NCI-H1417 treated with DMSO at 0.1 percent for 48 hours (cell line): ENCODE measurements at places on chromosomes 1 and 21.

GRCh38 chr21:43758811-43759210, 17.3 kb downstream of the CSTB start:
- DNase-seq: no peak

DNA sequence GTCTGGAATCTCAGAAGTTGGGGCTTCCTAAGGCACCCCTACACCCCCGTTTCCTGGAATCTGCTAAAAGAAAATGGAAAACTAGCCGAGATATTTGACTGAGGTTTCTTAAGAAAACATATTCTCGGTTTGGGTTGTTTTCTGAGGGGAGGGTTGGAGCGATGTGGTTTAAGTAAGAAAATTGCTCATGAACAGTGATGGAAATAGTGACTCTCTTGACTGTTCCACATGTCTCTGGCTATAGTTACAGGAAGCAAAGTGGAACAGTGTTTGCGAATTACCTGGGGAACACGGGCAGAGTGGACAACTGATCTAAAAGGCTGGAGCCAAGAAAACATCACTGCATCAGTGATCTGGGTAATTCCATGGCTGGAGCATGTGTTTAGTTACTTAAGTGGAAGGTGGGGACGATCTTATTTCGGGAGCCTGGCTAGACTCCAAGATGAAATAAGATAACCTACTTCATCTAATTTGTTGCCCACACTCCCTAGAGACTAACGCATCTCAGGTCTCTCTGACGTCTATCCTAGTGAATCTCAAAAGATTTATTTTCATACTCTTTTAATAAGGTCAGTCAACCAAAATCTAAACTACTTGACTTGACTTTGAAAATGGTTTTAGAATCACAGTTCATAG, 92.4 kb downstream of the KCNJ15 start:
- DNase-seq: no peak

- no peak for DNase-seq
These were observed 153.3 kb upstream of the LYPLAL1 start for GRCh38 chr1:219020386-219020785.

DNA sequence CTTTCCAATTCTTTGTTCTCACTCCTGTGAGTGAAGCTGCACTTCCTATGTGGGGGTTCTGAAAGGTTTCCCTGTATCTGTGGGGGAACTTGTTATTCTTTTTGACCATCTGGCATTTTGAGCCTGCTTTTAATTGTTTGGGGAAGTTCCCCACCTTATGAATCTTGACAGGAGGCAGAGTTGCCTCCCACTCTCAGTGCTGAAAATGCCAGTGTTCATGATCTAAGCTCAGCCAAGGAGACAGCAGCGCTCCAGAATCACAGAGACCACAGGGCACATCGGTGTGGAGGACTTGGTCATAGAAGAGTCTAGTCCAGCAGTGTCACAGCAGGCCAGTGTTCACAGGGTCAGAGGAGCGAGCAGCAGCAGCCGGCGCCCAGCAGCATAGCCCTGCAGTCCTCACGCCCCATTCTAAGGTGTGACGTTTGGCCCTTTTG, 63.8 kb upstream of the PRDX6 start:
- DNase-seq: no peak

GRCh38 chr1:180227861-180228647, 2.0 kb upstream of the LHX4 start:
- DNase-seq: no peak

DNA sequence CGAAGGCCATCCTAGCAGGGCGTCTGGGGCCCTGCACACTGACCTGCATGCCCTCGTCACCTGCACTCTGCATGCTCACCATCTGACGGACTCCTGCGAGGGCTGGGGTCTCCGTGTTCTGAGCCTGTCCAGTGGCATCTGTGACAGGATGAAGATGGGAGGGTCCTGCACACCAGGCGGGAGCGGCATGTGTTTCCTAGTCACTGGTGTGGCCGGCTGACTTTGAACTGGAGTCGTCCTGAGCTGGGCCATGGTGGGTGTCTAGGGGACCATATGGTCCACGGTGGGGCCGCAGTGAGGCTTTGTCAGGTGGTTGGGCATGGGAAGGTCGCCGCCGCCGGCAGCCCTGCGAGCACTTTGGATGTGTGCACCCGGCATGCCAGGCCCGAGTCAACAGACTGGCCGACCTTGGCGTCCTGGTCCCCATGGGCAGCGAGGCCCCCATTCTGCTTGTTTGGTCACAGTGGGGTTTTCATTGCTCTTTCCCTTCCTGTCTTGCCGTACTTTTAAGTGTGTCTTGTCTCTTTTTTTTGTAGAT, 16.7 kb upstream of the DIP2A start:
- DNase-seq: no peak

DNA sequence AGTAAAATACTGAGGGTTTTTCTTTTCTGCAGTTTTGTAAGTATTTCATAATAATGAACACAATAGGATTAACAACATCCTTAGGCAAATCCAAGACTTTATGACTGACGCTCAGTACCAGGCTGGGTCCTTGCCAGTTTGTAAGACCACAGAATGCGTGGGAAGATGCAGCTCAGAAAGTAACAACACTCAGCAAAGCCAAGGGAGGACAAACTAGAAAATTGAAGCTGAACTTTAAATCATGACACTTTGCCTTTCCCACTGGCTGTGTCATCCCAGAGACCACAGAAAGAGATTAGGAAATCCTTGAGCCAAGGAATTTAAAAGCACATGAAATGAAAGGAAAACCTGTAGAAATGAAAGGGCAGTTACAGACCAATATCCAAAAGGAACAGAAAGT, 426.3 kb upstream of the CHRM3 start:
- no peak for DNase-seq

DNA sequence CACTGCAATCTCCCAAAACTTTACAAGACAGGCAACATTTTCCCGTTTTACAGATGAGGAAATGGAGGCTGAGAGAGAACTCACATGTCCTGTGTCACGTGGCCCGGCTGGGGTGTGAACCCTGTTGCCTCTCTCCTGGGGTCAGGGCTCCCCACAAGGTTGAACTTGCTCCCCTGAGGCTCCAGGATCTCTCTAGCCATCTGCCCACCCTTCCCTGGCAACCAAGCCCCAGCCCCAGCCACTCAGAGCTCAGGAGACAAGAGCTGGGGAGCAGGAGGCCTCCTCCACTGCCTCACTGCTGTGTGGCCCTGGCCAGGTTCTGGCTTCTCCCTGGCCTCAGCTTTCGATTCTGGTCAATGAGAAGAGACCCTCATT, 11.8 kb downstream of the LAPTM5 start:
- DNase-seq: no peak
